Heart right ventricle (tissue), 16 donors: ENCODE measurements at places on chromosomes 3 and 15. TPM values are rescaled to one million over a fixed set of nuclear protein-coding genes. Genes with fewer than 3 reads are reported as not detected.
A peak's percentile ranks its signal among the peaks of the same experiment; 100 is the strongest.

CACNA2D3 gene
- 43.5 TPM for total RNA-seq

DHFR2 gene
- total RNA-seq = 2.9 TPM

OR4M2 gene
- total RNA-seq = not detected

CD80 gene
- not detected for total RNA-seq

SLC9C1 gene
- 0.99 TPM for total RNA-seq

PP2D1 gene
- total RNA-seq = not detected

CYP11A1 gene
- total RNA-seq = 2.2 TPM

VPS13C gene
- total RNA-seq = 37.2 TPM

NR2C2 gene
- total RNA-seq = 33.8 TPM

GRCh38 chr3:10949197-10949596 lies 43.4 kb upstream of the SLC6A1 start:
- no peaks in the 10 kb centered on the region for H3K36me3 ChIP-seq
- no peak overlapping the region for H3K27ac ChIP-seq
- no peak for DNase-seq
- H3K4me3 ChIP-seq = no peak overlapping the region

- no peak overlapping the region for H3K27ac ChIP-seq
- H3K36me3 ChIP-seq = no peaks in the 10 kb centered on the region
- no peak for DNase-seq
- no peak overlapping the region for H3K4me3 ChIP-seq
Observed at GRCh38 chr15:70596354-70597055, 166.9 kb downstream of the UACA start.

- no peak overlapping the region for H3K27ac ChIP-seq
- H3K36me3 ChIP-seq = peaks cover 11% of the 10 kb centered on the region
- no peak for DNase-seq
- H3K27me3 ChIP-seq = no peaks in the 10 kb centered on the region
- no peak overlapping the region for H3K4me3 ChIP-seq
Observed at GRCh38 chr3:28301688-28302087, 46.8 kb upstream of the ZCWPW2 start.

DNA sequence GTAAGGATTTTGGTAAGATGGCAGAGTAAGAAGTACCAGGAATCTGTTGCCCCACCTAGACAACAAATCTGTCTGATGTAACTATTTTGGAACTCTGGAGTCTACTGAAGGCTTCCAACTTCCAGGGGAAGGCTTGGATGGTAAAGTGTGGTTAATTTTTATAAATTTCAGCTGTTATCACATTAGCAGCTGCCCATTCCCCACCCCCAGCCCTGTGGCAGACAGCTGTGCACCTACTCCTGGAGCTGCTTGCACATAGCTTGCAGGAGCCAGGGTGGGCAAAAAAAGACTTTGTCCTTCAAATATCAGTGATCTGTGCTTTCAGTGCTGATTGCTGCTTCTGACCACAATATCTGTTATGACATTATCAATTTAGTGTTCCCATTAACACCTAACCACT lies 47.4 kb downstream of the FRMD5 start:
- H3K36me3 ChIP-seq = no peaks in the 10 kb centered on the region
- no peak overlapping the region for H3K4me3 ChIP-seq
- no peaks in the 10 kb centered on the region for H3K27me3 ChIP-seq
- H3K4me1 ChIP-seq = peaks cover 11% of the 10 kb centered on the region
- no peak for DNase-seq
- H3K27ac ChIP-seq = no peak overlapping the region

DNA sequence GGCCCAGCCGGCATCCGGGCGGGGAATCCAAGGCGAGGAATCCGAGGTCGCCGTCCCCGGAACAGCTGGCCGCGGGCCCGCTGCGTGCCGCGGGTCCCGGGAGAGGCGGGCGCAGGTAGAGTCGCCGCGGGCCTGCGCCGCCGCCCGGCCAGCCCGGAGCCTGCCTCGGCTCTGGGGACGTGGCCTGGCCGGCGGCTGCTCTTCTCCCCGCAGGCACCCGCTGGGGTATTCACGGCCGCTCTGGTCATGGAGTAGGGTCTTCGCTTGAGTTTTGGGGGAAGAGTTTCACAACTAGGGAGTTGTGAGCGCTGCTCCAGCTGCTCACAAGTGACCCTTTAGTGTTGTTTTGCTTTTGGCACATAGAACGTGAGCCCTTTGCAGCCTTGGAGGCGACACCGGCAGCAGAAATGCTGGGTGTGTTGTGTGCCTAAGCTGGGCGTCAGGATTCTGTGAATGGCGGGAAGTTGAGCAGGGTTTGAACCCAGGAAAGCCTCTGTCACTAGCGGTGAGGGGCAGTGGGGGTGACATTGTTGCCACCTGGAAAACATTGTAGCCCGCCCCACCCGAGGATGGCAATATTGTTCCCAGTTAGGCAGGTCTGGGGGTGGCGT lies 4.0 kb downstream of the TRIM71 start:
- H3K27ac ChIP-seq = no peak overlapping the region
- H3K36me3 ChIP-seq = no peaks in the 10 kb centered on the region
- H3K27me3 ChIP-seq = peaks cover 80% of the 10 kb centered on the region
- DNase-seq = no peak
- H3K4me1 ChIP-seq = peaks cover 13% of the 10 kb centered on the region

GRCh38 chr3:178476886-178477285 lies 59.4 kb upstream of the KCNMB2 start:
- no peak for DNase-seq
- H3K4me1 ChIP-seq = no peaks in the 10 kb centered on the region
- no peaks in the 10 kb centered on the region for H3K36me3 ChIP-seq
- H3K27me3 ChIP-seq = no peaks in the 10 kb centered on the region

GRCh38 chr15:90126022-90126421 lies 23.8 kb upstream of the IDH2 start:
- DNase-seq = no peak
- H3K27ac ChIP-seq = peak overlapping the region; percentile 79
- no peak overlapping the region for H3K4me3 ChIP-seq
- no peaks in the 10 kb centered on the region for H3K36me3 ChIP-seq

DNA sequence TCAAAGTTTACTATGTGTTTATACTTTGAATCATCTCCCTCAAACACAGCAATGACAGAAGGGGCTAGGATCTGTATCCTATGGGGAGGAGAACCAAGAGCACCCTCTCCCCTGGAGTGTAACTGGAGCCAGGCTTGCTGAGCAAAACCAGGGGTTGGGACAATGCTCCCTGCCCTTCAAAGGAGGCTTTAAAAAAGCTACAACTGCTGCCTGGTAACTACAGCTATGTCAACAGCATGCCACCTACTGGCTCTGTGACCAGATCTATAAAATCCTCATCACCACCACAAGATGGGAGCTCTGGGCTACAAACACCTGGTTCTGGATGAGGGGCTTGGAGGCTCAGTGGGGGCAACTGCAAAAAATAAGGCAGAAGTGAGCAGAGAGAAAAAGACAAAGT lies 61.9 kb downstream of the ANO10 start:
- H3K27me3 ChIP-seq = no peaks in the 10 kb centered on the region
- H3K27ac ChIP-seq = no peak overlapping the region
- H3K36me3 ChIP-seq = peaks cover 48% of the 10 kb centered on the region
- no peak overlapping the region for H3K4me3 ChIP-seq
- no peak for DNase-seq

DNA sequence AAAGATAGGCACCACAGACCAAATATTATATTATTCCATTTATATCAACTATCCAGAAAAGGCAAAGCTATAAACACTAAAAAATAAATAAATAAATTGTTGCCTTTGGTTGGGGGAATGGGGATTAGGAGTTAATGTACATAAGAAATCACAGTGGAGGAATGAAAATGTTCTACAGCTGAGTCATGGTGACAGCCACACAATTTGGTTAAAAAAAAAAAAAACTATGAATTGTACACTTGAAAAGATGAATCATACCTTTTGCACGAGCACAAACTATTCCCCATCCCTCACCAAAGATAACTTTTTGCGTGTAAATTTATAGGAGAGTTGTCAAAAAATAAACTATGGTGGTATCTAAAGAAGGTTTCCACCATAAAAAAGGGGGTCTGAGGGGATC lies 103.2 kb downstream of the TBC1D5 start:
- H3K4me3 ChIP-seq = no peak overlapping the region
- DNase-seq = no peak

- no peaks in the 10 kb centered on the region for H3K36me3 ChIP-seq
- DNase-seq = no peak
- H3K27me3 ChIP-seq = no peaks in the 10 kb centered on the region
- H3K4me1 ChIP-seq = peaks cover 7% of the 10 kb centered on the region
- H3K4me3 ChIP-seq = no peak overlapping the region
- H3K27ac ChIP-seq = no peak overlapping the region
Observed at GRCh38 chr3:107689355-107689754, 166.6 kb downstream of the BBX start.

DNA sequence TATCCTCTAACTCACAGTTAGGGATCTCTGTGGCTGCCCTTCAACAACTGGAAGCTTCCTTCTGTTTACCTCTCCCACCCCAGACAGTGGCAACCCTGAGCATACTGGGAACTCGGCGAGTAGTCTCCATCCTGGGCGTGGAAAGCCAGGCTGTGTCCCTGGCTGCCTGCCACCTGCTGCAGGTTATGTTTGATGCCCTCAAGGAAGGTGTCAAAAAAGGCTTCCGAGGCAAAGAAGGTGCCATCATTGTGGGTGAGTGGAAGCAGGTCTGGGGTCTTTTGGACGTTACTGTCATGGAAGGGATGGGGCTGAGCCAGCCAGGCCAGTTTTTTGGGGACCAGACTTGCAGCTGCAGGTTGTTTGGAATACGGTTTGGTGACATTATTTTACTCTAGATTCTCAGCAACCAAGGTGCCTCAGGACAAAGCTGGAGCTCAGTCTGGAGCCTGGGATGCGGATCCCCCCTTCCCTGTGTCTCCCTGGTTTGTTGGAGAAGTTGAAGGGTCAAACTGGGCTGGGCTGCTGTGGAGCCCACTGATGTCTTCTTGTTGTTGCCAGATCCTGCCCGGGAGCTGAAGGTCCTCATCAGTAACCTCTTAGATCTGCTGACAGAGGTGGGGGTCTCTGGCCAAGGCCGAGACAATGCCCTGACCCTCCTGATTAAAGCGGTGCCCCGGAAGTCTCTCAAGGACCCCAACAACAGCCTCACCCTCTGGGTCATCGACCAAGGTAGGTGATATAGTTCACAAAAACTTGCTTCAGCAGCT lies 7.5 kb downstream of the UNC45A start:
- H3K27me3 ChIP-seq = no peaks in the 10 kb centered on the region
- no peaks in the 10 kb centered on the region for H3K4me1 ChIP-seq
- peaks cover 6% of the 10 kb centered on the region for H3K36me3 ChIP-seq
- no peak for DNase-seq

DNA sequence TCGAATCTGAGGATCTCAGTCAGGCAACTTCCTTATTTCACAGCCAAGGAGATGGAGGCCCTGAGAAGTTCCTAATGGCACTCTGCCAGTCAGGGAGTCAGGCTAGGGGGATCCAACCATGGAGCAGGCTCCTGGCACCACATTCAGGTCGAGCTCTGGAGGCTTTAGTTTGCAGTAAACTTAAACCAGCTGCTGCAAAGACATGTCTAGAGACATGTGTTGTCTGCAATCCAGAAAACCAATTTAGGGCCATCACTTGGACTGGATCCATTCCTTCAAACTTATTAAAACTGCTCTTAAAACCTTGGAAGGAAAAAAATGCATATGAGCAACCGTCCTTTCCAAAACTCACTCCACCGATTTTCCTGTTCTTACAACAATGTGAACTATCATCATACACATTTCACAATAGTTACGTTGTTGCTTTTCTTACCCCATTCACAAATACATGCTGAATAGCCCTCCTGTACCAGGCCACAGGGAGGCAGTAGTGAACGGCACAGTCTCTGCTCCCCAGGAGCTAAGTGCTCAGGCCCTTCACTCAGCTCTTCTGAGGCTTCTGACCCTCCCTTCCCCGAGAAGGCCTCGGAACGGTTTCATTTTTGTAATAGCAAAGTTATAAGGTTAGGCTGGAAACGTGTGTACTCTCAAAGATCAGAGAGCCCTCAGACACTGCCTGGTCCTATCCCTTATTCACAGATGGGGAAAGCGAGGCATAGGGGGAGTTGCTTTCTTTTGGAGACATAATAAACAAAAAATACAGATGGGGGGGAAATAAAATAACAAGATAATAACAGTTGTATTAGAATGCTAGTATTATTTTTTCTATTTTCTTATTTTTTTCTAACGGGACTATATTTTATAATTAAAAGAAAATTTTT lies 20.1 kb downstream of the RFT1 start:
- no peak for DNase-seq
- no peaks in the 10 kb centered on the region for H3K27me3 ChIP-seq

DNA sequence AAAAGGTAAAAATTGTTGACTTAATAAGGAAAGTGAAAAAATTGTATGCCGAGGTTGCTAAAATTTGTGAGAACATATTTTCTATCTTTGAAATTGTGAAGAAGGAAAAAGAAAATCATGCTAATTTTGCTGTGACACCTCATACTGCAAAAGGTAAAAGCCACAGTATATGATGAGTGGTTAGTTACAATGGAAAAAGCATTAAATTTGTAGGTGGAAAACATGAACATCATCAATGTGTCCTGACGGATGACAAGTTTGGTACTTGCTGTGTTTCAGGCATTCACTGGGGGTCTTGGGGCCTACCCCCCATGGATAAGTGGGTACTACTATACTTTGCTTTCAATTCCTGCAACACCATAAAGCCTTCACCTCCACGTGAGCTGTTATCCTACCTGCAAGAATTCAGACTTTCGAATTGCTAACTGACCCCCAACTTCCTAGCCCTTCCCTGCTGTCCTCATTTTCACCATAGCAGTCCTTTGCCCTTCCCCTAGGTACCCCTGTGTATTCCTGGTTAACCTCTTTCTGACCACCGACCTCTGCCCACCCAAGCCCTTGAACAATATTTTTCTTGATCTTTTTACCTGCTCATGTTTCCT lies 62.4 kb downstream of the RAB7A start:
- no peaks in the 10 kb centered on the region for H3K36me3 ChIP-seq
- H3K27ac ChIP-seq = peak overlapping the region; percentile 70
- no peak for DNase-seq
- peak overlapping the region; percentile 24 for H3K4me3 ChIP-seq
- H3K27me3 ChIP-seq = no peaks in the 10 kb centered on the region

GRCh38 chr15:71538181-71538580 lies 272.2 kb upstream of the NR2E3 start:
- H3K27me3 ChIP-seq = no peaks in the 10 kb centered on the region
- DNase-seq = no peak
- H3K4me3 ChIP-seq = no peak overlapping the region
- H3K27ac ChIP-seq = no peak overlapping the region
- H3K4me1 ChIP-seq = no peaks in the 10 kb centered on the region
- no peaks in the 10 kb centered on the region for H3K36me3 ChIP-seq

GRCh38 chr15:76065245-76065644 lies 5.5 kb downstream of the TMEM266 start:
- no peak overlapping the region for H3K4me3 ChIP-seq
- no peak for DNase-seq
- H3K27me3 ChIP-seq = peaks cover 71% of the 10 kb centered on the region
- H3K4me1 ChIP-seq = no peaks in the 10 kb centered on the region
- no peak overlapping the region for H3K27ac ChIP-seq
- no peaks in the 10 kb centered on the region for H3K36me3 ChIP-seq

GRCh38 chr15:99106417-99107220 lies 1.7 kb downstream of the SYNM start:
- H3K36me3 ChIP-seq = no peaks in the 10 kb centered on the region
- H3K27ac ChIP-seq = peak overlapping the region; percentile 90
- H3K27me3 ChIP-seq = no peaks in the 10 kb centered on the region
- H3K4me1 ChIP-seq = peaks cover 58% of the 10 kb centered on the region

GRCh38 chr3:58222161-58222724 lies 11.5 kb upstream of the DNASE1L3 start:
- H3K4me1 ChIP-seq = peaks cover 5% of the 10 kb centered on the region
- no peak for DNase-seq
- no peak overlapping the region for H3K27ac ChIP-seq
- H3K36me3 ChIP-seq = no peaks in the 10 kb centered on the region
- peaks cover 3% of the 10 kb centered on the region for H3K27me3 ChIP-seq
